Epithelial cell of proximal tubule (primary cell): ENCODE measurements at places on chromosomes 6 and 20.
A peak's percentile ranks its signal among the peaks of the same experiment; 100 is the strongest.

GRCh38 chr6:4059115-4059777 is 19.7 kb downstream of the FAM217A start:
- DNase-seq, result no peak

DNA sequence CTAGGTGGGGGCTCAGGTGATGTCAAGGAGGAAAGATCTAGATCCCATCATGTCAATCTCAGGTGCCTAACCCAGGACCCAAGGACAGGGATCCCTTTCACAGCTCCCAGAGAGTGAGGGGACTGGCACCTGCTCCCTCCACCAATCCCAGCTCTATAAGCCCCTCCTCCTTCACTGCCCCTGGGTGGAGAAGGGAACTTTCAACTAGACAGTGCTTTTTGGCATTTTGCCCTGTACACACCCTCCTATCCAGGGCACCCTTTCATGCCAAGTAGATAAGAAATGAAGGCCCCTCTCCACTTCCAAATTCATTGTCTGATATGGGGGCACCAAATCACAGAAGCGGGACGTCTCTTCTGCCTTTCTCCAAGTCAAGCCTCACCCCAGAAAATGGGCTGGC is 61.6 kb downstream of the MDGA1 start:
- no peak for DNase-seq

GRCh38 chr20:22374066-22374465 is 210.3 kb downstream of the FOXA2 start:
- DNase-seq, result no peak

DNA sequence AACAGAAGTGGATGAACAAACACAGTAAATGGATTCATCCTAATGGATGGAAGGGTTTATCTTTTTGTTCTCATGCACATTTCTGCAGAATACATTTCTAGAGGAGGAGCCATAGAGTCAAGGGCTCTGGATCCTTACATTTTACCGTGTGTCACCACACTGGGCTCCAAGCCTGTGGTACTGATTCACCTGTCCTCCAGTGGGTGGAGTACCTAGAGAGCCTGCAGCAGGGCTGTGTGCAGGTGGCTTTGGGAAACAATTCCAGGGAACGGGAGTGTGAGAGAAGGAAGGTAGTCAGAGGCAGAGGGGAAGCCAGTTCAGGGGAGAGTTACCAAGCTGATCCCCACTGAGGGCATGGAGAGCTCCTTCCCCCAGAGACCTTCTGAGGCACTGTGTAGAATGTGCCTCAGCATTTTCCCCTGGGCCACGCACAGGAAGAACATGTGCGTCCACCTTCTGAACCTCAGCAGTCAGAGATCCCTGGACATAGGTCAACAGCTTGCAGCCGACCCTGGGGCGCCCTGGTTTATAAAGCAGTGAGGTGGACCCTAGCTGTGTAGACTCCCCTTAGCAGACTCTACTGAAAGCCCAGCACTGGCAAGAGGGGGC is 85.3 kb upstream of the SLC22A23 start:
- no peak for DNase-seq

- no peak for DNase-seq
Observed at GRCh38 chr6:71531006-71531405, 242.4 kb downstream of the OGFRL1 start.

DNA sequence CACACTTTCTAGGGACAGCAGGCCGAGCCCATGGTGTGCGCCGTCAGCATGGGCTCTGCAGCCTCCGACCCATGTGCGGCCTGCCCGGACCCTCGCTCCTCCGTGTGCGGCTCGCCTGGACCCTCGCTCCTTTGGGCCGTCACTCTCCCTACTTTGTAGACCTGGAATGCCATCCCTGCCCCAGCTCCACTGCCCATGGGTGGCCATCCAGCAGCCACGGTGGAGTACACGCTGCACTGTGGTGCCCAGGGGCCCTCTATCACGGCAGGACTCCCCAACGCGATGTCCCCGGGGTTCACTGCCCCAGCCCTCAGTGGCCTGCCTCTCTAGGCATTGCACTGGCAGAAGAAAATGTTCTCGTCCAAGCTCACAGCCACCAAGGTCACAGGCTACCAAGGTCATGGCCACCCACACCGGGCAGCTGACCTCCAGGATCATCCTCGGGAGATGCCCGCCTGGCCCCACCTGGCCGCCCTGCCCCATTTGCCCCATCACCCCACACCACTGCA is 24.1 kb upstream of the MRGBP start:
- no peak for DNase-seq

DNA sequence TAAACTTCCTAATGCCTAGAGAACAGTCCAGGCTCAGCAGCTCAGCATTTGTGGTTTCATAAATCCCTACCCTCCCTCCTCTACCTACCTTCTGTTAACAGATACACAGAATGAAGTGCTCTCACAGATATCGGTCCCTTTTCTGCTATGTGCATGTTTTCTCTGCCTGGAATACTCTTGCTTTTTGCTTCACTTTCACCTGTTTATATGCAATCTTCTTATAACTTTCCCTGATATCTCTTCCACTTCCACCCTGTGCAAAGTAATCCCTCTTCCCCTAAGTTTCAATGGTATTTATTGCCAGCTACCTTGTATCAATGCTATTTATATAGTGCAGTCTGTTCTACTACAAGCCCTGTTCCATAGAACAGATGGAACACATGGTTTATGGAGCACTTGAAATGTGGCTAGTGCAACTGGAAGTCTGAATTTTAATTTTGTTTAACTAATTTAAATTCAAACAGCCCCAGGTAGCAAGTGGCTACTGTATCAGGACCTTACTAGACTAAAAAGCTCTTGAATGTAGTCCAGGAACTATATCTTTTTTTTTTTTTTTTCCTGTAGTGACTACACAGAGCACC is 3.1 kb upstream of the TAB2 start:
- no peak for DNase-seq

GRCh38 chr20:35092524-35093266 is at the start of gene TRPC4AP:
Gene TRPC4AP, minus strand, starts transcription at chr20:35092807. Its CDS starts 26 bp downstream, at chr20:35092781.
- peak; percentile 20 for DNase-seq

- no peak for DNase-seq
Observed at GRCh38 chr6:108728826-108729225, 119.4 kb upstream of the ARMC2 start.

DNA sequence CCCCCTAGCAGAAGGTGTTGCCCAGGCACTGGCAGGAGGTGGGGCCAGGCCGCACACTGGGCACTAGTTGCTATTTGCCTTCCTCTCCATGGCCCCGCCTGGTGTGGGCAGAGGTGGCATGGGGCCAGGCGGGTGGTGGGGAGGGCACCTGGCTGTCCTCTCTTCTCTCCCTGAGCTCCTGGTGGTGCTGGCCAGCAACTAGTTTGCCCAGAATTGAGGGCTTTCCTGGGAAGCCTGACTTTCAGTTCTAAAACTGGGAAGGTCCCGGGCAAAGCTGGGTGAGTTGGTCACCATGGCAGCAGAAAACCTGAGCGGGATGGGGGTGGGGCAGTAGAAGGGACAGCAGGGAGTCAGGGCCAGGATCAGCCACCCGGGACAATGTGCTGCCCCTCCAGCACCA is 48.2 kb downstream of the RBM38 start:
- no peak for DNase-seq

- DNase-seq, result no peak
Observed at GRCh38 chr6:160679402-160679769, 15.3 kb upstream of the LPA start.

GRCh38 chr20:40073535-40074111 is 615.4 kb downstream of the MAFB start:
- DNase-seq, result no peak

GRCh38 chr6:161411265-161411944 is 137.5 kb upstream of the AGPAT4 start:
- no peak for DNase-seq

- peak; percentile 92 for DNase-seq
Observed at GRCh38 chr6:106084106-106084988, 1.8 kb upstream of the PRDM1 start.

DNA sequence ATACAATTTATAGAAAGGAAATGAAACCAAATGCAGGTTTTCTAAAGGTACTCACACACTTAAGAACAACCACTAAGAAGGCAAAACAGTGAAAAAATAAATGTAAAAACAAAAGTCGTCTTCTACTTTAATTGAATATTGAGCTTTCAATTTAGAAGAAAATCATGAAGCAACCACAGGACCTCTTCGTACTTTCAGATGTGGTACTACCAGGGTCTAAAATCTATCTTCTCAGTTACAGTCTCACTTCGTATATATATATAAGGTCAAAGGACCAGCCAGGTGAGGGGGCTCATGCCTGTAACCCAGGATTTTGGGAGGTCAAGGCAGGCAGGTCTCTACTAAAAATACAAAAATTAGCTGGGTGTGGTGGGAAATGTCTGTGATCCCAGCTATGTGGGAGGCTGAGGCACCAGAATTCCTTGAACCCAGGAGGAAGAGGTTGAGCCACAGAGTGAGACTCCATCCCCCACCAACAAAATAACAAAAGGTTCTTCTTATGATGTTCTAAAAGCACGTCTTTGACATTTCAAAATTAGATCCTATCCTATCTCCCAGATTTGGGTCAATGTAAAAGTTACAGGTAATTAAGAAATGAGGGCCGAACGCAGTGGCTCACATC is 12.5 kb downstream of the ROMO1 start:
- DNase-seq, result no peak

DNA sequence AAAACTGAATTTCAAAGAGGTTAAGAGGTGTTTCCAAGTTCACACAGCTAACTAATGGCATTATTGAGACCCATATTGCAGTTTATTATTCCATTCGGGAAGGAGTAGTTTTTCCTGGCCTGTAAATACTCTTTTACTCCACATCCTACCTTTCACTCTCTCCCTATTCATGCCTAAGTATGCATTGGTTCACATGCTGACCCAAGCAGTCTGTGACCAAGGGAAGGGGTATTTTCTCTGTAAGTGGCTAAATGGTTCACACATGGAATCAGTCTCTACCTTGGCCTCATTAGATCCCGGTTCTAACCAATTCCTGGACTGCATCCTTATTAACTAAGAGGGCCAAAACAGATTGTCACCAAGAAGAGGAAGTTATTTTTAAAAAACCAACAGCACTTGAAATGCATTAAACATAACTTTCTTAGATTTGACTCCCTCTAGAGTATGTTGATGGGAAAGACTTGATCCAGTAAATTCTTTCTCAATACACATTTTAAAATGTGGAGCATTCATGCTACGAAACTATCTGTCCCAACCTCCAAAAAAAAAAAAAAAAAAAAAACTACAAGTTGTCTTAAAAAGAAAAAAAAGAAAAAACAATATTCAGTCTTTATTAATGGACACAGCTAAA is 17.8 kb upstream of the RSPO3 start:
- DNase-seq, result no peak

GRCh38 chr6:152330961-152331360 is 306.2 kb downstream of the SYNE1 start:
- DNase-seq, result no peak

DNA sequence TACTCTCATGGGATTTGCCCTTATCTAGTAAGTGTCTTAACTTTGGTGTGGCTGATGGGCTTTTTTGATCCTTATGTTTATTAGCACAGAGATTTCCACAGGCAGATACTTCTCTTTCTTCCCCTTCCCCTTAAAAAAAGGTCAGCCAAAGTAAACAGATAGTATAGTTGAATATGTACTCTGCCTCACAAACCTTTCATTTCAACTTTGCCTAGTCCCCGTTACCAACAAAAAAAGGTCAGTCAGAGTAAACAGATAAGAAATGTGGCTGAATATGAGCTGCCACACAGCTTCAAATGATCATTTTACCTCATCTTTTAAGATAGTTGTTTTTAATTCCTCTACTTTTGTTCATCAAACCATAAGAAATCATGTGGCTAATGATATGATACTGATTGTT is 34.1 kb upstream of the SLC35D3 start:
- no peak for DNase-seq

DNA sequence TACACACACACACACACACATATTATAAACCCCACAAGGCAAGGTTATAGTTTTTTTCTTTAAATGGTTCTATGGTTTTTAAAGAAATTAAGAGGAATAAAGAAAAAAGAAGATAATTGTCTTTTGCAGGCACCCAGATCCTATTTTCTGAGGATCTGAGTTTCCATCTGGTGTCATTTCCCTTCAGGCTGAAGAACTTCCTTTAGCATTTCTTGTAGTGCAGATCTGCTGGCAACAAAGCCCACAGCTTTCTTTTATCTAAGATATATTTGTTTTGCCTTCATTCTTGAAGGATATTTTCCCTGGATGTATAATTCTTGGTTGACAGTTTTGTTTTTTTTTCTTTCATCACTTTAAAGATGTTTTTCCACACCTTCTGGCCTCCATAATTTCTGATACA is 57.6 kb upstream of the PMEPA1 start:
- DNase-seq, result no peak

- no peak for DNase-seq
Observed at GRCh38 chr6:160368670-160369069, 20.5 kb downstream of the SLC22A3 start.

GRCh38 chr6:48101290-48101689 is 9.7 kb downstream of the PTCHD4 start:
- no peak for DNase-seq

DNA sequence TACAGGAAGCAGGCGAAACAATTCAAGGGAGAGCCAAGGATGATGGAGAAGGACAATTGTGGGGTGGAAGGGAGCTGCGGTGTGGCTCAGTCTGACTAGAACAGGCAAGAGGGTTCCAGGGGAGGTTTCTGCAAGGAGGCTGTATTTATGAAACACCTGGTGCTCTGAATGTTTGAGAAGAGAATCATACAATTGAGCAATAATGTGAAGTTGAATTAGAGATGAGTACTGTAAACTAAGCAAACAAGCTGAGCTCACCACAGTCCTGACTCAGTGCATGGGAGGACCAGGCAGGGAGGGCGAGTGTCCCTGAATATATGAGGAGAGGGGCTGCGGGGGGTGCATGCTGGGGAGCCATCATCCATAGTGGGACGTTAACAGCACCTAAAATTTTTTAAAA is 279.7 kb downstream of the KIF16B start:
- DNase-seq, result no peak

DNA sequence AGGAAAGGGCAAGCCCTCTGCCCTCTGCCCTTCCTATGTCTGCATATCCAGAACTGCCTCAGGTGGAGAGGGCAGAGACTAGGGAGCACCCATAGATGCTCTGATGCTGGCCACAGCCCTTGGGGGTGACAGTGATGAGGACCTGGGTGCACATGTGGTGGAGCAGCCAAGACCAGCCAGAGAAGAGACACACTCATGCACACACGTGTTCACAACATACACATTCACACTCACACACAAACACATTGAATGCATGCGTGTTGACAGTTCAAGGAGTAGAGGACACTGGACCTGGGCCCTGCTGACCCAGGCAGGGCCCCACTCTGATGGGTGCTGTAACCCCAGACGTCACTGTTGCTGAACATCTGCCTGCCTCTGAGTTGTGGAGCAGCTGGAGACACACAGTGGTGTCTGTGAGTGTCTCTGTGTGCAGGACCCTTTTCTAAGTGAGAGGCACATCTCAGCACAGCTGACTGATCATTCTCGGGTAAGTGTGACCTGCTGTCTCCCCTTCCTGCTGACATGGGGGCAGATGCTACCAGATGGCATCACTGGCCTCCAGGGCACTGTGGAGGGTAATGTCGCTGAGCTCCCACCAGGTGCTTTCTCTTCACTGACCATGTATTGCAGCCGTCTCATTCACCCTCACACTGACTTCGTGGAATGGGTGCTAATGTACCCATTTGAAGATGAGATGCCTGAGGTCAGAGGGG is 30.1 kb upstream of the MAS1L start:
- no peak for DNase-seq

GRCh38 chr20:38269040-38269439 is 8.5 kb upstream of the KIAA1755 start:
- no peak for DNase-seq
